Stimulated activated effector memory CD8-positive, alpha-beta T cell treated with anti-CD3 and anti-CD28 coated beads, Interleukin-12 subunit alpha, Interleukin-12 subunit beta, amount 100 ng/mL, for 72 hours (primary cell): ENCODE measurements at places on chromosomes 4 and X.

DNA sequence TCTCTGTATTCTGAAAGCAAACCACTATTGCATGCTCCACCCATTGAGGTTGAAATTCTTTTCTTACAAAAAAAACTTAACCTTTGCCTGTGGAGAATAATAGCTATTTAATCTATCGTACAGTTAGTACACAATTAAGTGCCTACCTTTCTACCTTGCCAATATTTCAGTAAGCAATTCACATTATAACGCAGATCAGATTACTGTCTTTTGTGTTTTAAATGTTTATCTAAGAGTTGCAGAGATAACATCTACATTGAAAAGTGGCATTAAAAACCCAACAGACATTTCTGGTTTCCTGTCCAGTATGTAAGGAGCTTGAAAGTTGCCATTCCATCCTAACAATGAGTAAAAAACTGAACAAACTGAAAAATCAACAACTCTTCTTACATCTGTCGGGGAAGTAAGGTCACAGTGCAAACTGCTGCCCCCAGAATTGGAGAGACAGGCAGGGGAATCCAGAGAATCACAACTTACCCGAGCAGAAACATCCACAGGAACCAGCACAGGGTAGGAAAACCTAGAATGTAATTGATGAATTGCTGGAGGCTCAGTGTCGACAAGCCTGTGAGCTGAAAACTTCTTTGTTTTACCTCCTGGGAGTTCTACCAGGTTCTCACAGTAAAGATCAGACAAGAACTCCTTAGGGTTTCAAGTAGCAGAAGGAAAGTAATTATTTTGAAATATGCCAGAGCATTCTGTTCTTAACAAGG, 27.3 kb upstream of the ACSL4 start:
- no peak for DNase-seq

DNA sequence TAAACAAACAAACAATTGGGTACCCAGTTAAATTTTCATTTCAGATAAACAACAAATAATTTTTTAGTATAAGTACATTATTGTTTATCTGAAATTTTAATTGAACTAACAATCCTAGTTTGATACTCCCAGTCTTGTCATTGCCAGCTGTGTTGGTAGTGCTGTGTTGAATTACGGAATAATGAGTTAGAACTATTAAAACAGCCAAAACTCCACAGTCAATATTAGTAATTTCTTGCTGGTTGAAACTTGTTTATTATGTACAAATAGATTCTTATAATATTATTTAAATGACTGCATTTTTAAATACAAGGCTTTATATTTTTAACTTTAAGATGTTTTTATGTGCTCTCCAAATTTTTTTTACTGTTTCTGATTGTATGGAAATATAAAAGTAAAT, 2.9 kb downstream of the CXCL8 start:
- no peak for DNase-seq

- no peak for DNase-seq
These were observed 192.4 kb upstream of the GPC4 start for GRCh38 chrX:133607419-133608348.

- no peak for DNase-seq
These were observed 24.8 kb downstream of the EVC2 start for GRCh38 chr4:5683566-5683965.

DNA sequence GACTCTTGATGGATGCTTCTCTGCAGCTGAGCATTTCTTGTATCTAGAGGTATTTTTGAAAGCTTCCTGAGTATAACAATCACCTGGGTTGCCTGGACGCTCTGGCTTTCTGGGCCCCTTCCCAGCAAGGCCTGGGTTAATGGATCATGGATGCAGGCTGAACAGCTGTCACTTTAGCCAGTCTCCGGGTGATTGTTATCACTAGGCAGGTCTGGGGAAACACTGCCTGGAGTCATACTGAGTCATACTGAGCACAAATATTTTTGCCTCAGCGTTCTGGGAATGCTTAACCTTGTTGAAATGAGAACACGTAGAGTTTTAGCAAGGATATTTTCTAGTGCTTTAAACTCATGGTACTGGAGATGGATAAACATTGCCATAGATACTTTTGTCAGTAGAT, 102.6 kb downstream of the PHEX start:
- no peak for DNase-seq

GRCh38 chr4:18934197-18934596, 912.6 kb upstream of the LCORL start:
- DNase-seq: no peak

DNA sequence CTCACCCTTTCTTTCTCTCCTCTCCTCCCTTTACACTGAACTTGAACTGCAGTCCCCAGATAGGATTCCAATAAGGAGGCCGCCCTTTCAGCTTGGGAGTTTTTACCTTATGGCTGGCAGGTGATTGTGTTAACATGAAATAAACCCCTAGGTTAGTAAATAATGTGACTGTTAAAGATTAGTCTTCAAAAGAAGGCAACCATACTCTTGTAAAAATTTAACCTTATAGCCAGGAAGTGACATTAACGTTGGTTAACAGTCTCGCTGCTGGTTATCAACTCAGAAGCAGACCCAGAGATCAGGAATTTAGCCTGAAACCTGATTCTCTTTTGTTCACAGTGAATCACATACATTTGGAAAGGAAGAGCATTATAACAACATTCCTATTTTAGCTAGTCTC, 15.2 kb downstream of the FHDC1 start:
- DNase-seq: no peak

GRCh38 chrX:107687445-107687844, 59.1 kb downstream of the PRPS1 start:
- DNase-seq: no peak

GRCh38 chrX:40172401-40173142, 74.8 kb upstream of the BCOR start:
- no peak for DNase-seq

GRCh38 chr4:130486186-130486585, 1390.2 kb downstream of the C4orf33 start:
- DNase-seq: no peak

GRCh38 chr4:119313237-119313636, 8.7 kb downstream of the FABP2 start:
- no peak for DNase-seq
